A549 treated with RU486 at 1 μM for 4 hours (cell line): ENCODE measurements at places on chromosomes 16 and 17. TPM values are rescaled to one million over a fixed set of nuclear protein-coding genes. Genes with fewer than 3 reads are reported as not detected.

Gene ZNF785
- not detected in 5 replicates for total RNA-seq

Gene KRT32
- total RNA-seq = not detected in 5 replicates

Gene KRT15
- 3.3 to 5.3 TPM (median 4.1 TPM) in 5 replicates for total RNA-seq

Gene PDPK1
- total RNA-seq = 15.7 to 21.6 TPM (median 20.2 TPM) in 5 replicates

Gene IRX3
- 2.8 to 4.8 TPM (median 4.4 TPM) in 5 replicates for total RNA-seq

Gene SLC16A6
- total RNA-seq = 0.30 to 0.54 TPM (median 0.36 TPM) in 5 replicates

Gene TEKT1
- 0.06 to 0.12 TPM in 2 of 5 replicates, not detected in the others for total RNA-seq

Gene TENT4B
- 8.4 to 12.6 TPM (median 12.0 TPM) in 5 replicates for total RNA-seq

Gene HS3ST3B1
- 0.18 to 0.49 TPM (median 0.37 TPM) in 5 replicates for total RNA-seq

Gene SECTM1
- total RNA-seq = 0.79 to 2.0 TPM (median 1.0 TPM) in 5 replicates

Gene PTX4
- total RNA-seq = not detected in 5 replicates

Gene SEPTIN1
- 1.2 to 3.0 TPM (median 2.3 TPM) in 5 replicates for total RNA-seq

Gene DNAAF8
- 0.91 to 2.0 TPM (median 1.6 TPM) in 5 replicates for total RNA-seq

Gene WFDC1
- not detected in 5 replicates for total RNA-seq

Gene TBX2
- 5.9 to 10.1 TPM (median 9.2 TPM) in 5 replicates for total RNA-seq

Gene KRT23
- 0.06 to 0.30 TPM (median 0.08 TPM) in 3 of 5 replicates, not detected in the others for total RNA-seq

Gene KRTAP2-3
- total RNA-seq = not detected in 5 replicates

Gene GSDMA
- not detected in 5 replicates for total RNA-seq
